ENCODE measurements at places on chromosomes 16 and 17.
A peak's percentile ranks its signal among the peaks of the same experiment; 100 is the strongest.

- DNase-seq: no peak
Observed at GRCh38 chr17:68782789-68783188, 172.4 kb downstream of the ABCA8 start.

GRCh38 chr17:83196024-83196365, 116.6 kb downstream of the METRNL start:
- peak; percentile 87 for DNase-seq

DNA sequence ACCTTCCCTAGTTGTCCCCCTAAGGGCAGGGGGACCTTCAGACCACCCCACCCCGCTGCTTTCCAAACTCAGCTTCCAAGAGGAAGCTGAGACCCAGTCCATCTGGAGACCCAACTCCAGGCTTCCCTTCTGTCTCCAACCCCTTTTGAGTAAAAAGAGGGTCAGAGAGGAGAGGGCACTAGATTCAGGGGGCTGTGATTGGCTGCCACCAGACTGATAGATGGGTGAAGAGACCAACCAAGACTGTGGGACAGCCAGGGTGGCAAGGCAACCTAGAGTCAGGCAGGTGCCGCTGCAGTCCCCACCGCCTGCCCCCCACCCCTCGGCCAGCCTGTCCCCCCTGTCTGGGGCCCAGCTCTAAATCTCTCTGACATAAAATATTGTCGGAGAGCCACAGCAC, 92.5 kb downstream of the SDK2 start:
- no peak for DNase-seq

DNA sequence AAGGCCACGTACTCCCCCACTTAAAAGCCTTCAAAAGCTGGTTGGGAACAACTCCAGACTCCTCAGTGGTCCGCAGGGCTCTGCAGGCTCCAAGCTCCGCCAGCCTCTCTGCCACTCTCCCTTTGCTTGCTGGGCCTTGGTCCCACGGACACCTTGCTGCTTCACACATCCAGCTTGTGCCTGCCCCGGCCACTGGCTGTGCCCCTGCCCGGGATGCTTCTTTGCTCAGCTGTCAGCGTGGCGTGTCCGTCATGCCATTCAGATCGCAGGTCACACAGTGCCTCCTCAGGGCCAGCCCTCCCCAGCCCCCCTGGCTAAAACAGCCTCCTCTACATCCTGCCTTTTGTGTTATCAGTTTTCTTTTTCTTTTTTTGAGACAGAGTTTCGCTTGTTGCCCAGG, 11.8 kb downstream of the ASPHD1 start:
- DNase-seq: no peak

DNA sequence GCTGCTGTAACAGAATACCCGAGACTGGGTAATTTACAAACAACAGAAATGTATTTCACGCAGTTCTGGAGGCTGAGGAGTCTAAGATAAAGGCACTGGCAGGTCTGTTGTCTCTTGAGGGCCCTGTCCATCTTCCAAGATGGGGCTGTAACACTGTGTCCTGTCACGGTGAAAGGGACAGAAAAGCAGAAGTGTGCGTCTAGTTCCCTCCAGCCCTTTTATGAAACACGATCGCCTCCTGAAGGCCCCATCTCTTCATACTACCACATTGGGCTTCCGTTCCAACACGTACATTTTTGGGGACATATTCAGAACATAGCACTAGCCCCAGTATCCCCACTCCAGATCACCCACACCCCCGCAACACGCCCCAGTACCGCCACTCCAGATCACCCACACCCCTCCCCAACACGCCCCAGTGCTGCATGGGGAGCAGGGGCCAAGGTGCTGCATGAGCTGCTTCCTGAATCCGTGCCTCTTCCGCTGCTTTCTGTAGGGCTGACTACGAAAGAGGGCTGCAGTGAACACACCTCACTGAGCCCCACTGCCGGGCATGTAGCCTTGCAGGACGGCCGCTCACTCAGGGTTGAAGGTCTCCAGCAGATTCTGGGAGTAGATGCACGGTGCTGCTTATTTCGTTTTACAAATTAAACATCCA, 91.9 kb downstream of the RPTOR start:
- DNase-seq: no peak

DNA sequence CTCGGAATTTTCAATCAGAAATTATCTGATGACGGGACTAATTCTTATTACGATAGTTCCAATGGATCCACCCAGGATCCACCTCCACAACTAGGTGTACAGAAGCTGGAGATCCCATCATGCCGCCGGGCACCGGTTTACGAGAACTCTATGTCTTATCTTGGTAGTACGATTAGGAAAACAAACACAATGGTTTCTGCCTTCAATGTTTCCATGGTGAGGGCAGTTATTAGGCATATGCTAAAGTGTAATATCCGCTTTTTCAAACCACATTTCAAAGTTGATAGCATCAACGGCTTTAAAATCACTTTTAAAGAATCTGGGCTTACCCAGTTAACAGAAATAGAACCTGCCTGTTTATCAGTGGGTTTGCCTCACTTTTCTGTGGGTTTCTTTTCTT, 705.7 kb downstream of the MAF start:
- DNase-seq: no peak

- no peak for DNase-seq
Observed at GRCh38 chr16:11675561-11676511, 7.6 kb downstream of the SNN start.

GRCh38 chr17:4152471-4152870, 9.5 kb downstream of the CYB5D2 start:
- peak; percentile 42 for DNase-seq

- DNase-seq: no peak
Observed at GRCh38 chr16:25005445-25006306, 9.5 kb downstream of the ARHGAP17 start.

DNA sequence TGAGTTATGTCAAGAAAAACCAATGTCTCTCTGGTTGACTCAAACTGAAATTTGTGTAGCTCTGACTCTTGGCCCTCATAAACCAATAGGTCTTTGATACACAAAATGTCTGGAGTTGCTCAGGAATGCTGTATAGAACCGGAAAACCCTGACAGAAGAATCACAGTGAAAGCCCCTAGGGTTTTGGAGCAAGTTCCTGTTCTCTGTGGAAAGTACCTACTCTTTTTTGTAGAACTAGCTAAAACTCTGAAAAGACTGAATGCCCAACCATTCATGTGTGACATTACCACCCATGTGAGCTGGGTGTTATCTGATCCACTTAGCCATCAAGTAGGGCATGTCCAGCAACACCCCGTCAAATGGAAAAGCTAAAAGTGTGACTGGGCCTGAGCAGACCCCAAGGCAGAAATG, 28.8 kb downstream of the CCL4 start:
- DNase-seq: no peak

GRCh38 chr17:80413771-80414507, 1.0 kb upstream of the ENDOV start:
- no peak for DNase-seq

- DNase-seq: no peak
Observed at GRCh38 chr16:78594191-78594590, 494.7 kb downstream of the WWOX start.

DNA sequence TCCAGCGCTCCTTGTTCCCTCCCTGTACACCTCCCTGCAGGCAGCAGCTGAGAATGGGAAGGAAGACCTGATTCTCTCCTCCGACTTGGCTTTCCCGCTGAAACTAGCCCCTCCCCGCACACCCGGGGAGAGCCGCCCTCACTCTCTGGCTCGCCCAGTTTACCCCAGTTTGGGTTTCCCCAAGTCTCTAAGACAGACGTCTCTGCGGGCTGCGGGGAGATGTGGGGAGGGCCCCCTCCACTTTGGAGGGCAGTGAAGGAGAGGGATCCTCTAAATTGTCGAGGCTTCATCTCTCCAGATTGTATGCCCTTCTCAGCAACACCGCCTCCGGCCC, 797 bp downstream of the GRB7 start:
- no peak for DNase-seq

- DNase-seq: no peak
Observed at GRCh38 chr17:45016823-45017222, 34.6 kb downstream of the DCAKD start.

GRCh38 chr16:50600582-50601283, 52.5 kb downstream of the NKD1 start:
- DNase-seq: no peak

- no peak for DNase-seq
Observed at GRCh38 chr17:63222655-63223054, 223.5 kb downstream of the CYB561 start.

DNA sequence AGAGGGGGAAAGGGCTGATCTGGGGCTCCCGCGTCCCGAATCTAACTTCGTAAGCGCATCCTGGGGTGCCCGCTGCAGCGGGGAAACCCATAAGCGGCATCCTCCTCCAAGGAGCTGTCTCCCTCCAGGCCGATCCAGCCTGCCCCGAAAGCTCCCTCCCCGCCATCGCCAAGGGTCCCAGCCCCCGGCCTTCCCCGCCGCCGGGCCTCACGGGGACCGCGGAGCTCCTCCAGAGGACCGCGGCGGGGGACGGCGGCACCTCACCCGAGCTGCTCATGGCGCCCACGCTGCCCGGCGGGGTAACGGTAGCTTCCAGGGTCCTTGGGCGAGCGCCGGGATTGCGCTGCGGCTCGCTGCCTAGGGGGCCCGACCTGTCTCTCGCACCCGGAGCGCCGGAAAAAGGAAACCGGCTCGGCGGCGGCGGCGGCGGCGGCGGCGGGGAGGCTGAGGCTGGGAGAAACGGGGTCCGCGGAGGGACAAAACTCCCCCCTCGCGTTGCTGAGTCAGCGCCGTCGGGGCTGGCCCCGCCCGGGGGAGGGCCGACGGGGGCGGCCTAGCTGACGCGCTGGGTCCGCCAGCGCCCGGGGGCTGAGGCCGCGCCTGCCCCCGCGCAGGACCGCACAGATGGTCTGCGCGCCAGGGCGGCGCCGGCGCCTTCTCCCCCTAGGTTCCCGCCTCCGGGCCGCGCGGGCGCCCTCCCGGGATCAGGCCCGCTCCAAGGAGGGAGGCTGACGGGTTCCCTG, at the start of gene BLMH:
Gene BLMH (minus strand): TSS at position 402 of the 743 bp plus-strand sequence. CDS start 125 bp downstream, at position 277.
- DNase-seq: peak; percentile 82

DNA sequence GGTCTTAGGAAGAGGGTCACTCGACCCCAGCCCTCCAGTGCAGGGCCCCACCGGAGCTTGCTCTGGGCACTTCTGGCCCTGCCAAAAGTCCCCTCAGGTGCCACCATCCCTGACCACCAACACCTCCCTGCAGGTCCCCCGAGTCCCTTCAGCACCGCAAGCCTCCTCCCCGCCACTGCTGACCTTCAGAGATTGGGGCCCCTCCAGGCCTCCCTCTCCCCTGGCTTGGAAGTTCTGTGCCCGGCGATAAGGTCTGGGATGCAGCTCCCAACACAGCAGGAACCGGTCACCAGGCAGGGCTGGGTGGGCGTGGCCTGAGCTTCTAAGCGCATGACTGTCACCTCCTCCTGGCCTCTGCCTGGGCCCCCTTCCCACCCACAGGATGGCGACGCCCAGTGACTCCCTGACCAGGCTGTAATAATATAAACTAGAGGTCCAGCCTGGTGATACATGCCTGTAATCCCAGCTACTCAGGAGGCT, 11.2 kb downstream of the PIEZO1 start:
- peak; percentile 62 for DNase-seq

GRCh38 chr16:85395207-85395912, 217.8 kb upstream of the GSE1 start:
- peak; percentile 97 for DNase-seq

- DNase-seq: no peak
Observed at GRCh38 chr16:79004309-79004708, 596.2 kb downstream of the MAF start.

- DNase-seq: no peak
Observed at GRCh38 chr16:85492295-85492864, 120.7 kb upstream of the GSE1 start.

- peak; percentile 83 for DNase-seq
Observed at GRCh38 chr17:50219939-50220465, 18.6 kb upstream of the COL1A1 start.

DNA sequence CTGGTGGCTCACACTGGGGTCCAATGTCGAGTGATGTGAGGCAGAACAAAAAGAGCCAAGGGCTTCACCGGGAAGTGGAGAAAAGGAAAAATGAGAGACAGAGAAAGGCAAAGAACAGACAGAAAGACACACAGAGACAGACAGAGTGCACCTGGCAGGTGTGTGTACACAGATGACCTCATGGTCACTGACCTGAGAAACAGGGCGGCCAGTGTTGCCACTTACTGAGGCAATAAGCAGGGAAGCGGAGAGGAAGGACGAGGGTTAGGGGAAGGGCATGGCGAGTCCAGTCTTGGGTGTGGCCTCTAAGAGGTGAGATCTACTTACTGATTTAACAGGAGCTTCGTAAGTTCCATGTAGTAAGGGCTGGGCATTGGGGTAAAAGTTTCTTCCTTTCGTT, 7.5 kb downstream of the GINS2 start:
- DNase-seq: no peak

DNA sequence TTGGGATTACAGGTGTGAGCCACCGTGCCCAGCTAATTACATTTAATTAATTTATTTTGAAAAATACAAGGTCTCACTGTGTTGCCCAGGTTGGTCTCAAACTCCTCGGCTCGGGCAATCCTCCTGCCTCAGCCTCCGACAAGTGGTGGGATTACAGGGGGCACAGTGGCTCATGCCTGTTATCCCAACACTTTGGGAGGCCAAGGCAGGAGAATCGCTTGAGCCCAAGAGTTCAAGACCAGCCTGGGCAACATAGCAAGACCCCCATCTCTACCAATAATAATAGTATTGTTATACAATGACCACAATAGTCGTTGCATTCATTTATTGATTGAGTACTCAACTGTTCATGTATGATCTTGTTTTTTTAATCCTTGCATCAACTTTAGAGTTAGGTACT, 22.0 kb downstream of the CDH1 start:
- no peak for DNase-seq

GRCh38 chr16:84986102-84986501, 25.2 kb downstream of the ZDHHC7 start:
- DNase-seq: no peak

- DNase-seq: peak; percentile 38
Observed at GRCh38 chr17:65936013-65936412, 255.9 kb downstream of the CEP112 start.

- no peak for DNase-seq
Observed at GRCh38 chr17:72299100-72299499, 178.3 kb downstream of the SOX9 start.

DNA sequence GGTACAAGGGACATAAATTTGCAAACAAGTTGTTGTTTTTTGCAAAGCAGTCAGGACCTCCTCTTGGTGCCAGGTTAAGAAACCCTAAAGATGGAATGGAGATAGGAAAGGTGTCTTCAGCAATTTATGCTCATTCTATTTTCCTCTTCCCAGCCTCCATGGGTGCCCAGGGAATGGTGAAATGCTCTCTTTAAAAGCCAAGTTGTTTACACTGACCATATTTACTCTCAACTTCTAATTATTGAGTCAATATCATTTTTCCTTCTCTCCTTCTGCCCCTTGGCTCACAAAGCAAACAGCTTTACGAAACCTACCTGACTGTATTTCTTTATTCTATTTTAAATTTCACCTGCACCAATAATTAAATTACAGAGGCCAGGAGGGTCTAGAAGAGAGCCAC, 138.5 kb upstream of the IRX3 start:
- DNase-seq: no peak

GRCh38 chr17:45230410-45230786, 8.7 kb downstream of the FMNL1 start:
- DNase-seq: no peak

DNA sequence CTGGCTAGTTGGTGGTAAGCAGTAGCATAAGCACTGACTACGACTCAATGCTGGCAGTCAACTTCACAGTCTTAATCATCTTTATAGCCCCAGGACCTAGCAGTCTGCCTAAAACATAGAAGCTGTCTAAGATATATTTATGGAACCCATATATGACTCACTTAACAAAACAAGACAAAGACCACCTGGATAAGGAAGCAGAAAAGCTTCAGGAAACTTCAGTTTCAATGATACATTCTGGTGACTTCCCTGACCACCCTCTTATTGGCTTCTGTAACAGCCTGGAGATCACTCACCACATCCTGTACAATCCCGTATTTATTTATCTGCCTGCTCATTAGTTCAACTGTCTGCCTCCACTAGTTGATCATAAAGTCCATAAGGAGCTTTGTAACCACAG, 95.5 kb downstream of the PMP22 start:
- peak; percentile 72 for DNase-seq
